Colonic mucosa (tissue), 4 donors: ENCODE measurements at places on chromosomes 11 and 22.

GRCh38 chr11:64396079-64396591 lies 37.2 kb downstream of the RPS6KA4 start:
- no peak for DNase-seq
- H3K27ac ChIP-seq: no peak overlapping the region
- no peaks in the 10 kb centered on the region for H3K4me1 ChIP-seq

DNA sequence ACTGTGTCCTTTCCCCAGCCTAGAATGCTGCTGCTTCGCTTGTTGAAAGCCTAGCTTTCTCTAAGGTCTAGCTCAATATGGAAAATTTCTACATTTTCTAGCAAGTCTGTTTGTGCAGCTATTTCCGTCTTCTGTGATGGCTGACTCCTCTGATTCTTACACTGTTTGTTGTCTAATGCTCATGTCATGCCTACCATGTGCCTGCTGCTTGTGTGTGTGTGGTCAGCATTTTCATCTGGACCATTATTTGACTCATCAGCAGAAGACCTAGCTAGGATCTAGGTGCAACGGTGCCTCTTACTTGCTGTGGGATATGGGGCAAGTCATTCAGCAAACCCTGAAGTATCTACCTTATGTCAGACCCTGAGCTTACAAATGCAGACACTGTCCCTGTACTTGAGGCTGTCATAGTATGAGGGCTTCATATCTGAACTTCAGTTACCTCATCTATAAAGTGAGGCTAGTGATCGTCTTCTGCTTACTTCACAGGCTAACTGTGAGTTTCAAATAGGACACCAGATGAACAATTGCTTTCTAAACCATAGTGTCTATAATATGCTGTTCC lies 86.5 kb upstream of the MYO18B start:
- H3K36me3 ChIP-seq: no peaks in the 10 kb centered on the region
- H3K4me3 ChIP-seq: no peak overlapping the region
- no peak for DNase-seq

GRCh38 chr22:45964926-45965527 lies 11.9 kb downstream of the WNT7B start:
- H3K4me1 ChIP-seq: no peaks in the 10 kb centered on the region
- no peak overlapping the region for H3K4me3 ChIP-seq
- no peaks in the 10 kb centered on the region for H3K36me3 ChIP-seq
- peaks cover 9% of the 10 kb centered on the region for H3K27me3 ChIP-seq

- H3K36me3 ChIP-seq: no peaks in the 10 kb centered on the region
- H3K4me1 ChIP-seq: peaks cover 36% of the 10 kb centered on the region
Observed at GRCh38 chr22:46071451-46072109, 78.7 kb upstream of the PPARA start.

DNA sequence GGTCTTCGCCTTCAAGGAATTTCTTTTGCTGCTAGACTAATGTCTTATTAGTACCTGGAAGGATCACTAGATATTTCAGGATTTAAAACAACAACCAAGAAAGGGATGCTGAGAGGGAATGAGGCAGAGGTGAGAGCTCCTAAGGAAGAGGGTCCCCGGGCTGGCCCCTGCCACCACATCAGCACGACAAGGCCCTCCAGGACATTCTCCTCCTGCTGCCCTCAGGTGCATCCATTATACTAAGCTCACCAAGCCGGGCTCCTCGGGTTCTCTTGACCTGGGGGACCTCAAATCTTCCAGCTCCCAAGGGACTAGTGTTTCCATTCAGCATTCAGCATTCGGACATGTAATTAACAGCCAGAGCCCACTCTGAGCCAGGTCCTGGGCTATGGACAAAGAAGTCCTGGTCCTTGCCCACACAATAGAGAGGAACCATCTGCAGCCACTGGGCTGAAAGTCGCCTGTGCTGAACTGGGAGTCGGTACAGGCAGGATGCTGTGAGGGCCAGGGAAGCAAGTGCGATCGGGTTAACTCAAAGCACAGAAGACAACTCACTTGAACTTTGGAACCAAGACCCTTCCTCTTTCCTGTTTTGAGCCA lies 29.4 kb upstream of the OAF start:
- H3K4me1 ChIP-seq: peaks cover 11% of the 10 kb centered on the region
- H3K27me3 ChIP-seq: no peaks in the 10 kb centered on the region
- H3K27ac ChIP-seq: no peak overlapping the region

DNA sequence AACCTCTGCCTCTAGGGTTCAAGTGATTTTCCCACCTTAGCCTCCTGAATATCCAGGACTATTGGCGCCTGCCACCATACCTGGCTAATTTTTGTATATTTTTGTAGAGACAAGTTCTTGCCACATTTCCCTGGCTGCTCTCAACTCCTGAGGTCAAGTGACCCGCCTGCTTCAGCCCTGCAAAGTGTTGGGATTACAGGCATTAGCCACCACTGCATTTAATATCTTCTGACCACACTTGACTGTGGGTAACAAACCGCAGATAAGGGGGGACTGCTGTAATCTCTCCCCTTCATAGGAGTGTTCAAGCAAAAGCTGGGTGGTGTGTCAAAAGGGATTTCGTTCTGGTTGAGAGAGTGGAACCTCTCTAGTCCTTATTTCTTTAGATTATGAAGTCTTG lies 53.4 kb downstream of the GRAMD1B start:
- no peaks in the 10 kb centered on the region for H3K27me3 ChIP-seq
- no peak overlapping the region for H3K27ac ChIP-seq
- no peak for DNase-seq
- no peaks in the 10 kb centered on the region for H3K36me3 ChIP-seq

DNA sequence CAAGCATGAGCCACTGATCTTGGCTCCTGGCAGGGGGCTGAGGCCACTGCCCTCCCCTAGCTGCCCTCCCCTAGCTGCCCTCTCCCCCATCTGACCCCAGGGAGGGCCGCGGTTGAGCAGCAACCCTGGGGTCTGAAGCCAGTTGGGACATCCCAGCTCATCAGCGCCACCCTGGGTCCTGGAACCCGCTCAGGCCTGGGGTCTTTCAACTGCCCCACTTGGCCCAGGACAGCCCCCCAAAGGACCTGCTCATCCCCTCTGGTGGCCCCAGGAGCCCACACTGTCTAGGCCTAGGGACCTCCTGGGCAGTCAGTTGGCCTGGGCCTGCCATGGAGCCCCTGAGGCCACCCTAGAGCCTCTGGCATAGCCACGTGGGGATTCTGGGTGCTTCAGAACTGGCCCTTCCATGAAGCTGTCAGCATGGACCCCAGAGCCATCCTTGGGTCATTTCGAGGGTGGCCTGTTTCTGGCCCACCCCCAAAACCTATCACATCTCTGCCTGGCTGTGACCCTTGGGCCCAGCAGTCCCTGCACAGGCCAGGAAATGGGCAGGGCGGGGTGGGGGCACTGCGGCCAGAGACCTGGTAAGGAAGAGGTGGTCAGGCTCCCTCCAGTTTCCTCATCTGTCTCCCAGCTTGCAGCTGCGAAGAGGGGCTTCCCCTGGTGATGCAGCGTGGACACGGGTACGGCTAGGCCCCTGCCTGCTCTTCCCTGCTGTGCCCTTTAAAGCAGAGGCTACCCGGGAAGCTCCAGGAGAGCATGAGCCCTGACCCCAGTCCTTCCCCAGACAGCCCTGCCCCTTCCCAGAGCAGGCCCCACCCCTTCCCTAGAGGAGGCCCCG lies 37.9 kb downstream of the MUC2 start:
- no peaks in the 10 kb centered on the region for H3K27me3 ChIP-seq
- no peak for DNase-seq
- H3K27ac ChIP-seq: no peak overlapping the region

GRCh38 chr22:22371031-22371541 lies 126.5 kb downstream of the VPREB1 start:
- no peak for DNase-seq
- no peaks in the 10 kb centered on the region for H3K4me1 ChIP-seq
- no peak overlapping the region for H3K4me3 ChIP-seq
- no peaks in the 10 kb centered on the region for H3K27me3 ChIP-seq
- H3K36me3 ChIP-seq: no peaks in the 10 kb centered on the region

DNA sequence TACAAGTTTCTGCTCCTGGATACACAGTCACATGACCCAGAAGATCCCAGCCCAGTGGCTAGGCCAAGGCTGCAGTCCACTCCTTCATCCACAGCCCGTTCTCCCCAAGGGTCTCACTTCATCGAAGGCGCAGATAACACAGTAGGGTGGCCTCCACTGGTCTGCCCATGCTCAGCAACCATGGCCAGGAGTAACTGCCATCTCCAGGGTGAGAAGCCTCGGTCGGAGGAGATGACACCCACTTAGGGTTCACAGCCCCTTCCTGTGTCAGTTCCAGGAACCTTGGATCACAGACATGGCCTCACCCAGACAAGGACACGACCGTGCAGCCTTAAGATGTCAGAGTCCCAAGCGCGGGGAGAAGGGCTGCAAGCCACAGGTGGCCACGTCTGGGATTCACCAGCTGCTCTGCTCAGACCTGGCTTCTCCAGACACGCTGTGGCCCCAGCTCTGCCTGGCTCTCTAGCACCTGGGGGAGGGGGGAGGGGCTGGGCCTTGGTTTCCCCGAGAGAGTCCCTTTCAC lies 2.6 kb downstream of the BET1L start:
- H3K27ac ChIP-seq: no peak overlapping the region
- peak; percentile 17 for DNase-seq
- H3K4me1 ChIP-seq: peaks cover 13% of the 10 kb centered on the region
- H3K4me3 ChIP-seq: no peak overlapping the region
- peaks cover 10% of the 10 kb centered on the region for H3K36me3 ChIP-seq
- no peaks in the 10 kb centered on the region for H3K27me3 ChIP-seq

DNA sequence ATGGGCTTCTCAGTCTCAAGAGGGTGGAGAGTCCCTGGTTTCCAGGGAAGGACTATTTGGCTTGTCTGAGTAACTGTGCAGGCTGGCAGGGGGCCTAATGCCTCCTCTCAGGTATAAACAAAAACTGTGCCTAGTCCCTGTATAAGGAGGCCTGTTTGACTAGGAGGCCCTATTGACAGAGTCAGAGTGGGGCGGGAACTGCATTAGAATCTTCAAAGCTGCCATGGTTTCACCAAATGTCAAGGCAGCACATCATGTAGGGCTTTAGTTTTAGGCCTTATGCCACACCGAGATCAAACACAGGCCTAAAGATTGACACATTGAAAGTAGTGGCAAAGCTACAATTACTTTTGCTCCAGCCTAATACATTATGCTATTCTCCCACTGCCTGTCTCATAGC lies 611.5 kb upstream of the B3GAT1 start:
- H3K36me3 ChIP-seq: no peaks in the 10 kb centered on the region
- no peak for DNase-seq

DNA sequence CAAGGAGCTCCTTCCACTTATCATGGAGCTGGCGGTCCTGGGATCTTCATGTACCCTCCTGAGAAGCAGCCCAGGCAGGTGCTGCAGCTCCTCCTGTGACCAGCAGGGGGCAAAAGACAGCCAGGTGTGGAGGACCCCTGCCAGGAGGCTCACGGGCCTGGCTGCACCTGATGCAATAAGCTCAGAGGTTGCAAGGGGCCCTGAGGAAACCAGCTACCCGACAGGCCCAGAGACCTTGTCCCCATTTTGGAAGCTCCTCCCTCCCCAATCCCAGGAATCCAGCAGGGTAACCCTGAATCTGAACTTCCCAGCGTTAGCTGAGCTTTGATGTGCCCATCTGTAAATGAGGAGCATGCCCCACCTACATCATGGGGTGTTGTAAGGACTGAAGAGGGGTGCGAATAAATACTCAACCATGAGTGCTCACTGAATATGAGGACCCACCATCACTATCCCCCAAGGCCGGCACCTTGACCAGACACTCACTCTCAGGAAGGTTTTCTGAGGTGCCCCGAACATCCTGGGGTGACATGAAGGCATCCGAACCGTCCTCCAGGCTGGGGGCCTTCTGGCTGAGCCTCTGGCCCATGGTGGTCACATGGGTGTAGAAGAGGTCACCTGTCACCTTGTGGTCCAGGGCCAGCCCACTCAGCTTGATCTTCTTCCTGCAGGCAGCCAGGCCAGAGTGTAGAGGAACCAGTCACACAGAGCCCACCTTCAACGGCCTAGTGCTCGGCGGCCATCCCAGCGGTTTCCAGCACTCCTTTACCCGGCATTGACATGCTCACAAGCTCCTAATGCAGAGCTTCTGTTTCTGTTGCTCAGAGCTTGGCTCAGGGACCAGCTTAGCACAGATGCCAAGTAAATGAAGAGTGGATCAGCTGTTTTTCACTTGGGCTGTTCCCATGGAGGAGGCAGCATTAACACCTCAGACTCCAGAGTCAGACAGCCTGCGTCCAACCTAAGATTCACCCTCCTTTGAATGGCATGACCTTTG lies 21.7 kb downstream of the SLC43A1 start:
- H3K27me3 ChIP-seq: no peaks in the 10 kb centered on the region
- H3K4me1 ChIP-seq: no peaks in the 10 kb centered on the region
- no peak overlapping the region for H3K27ac ChIP-seq
- peak; percentile 65 for DNase-seq
- no peaks in the 10 kb centered on the region for H3K36me3 ChIP-seq

- H3K4me3 ChIP-seq: no peak overlapping the region
- DNase-seq: no peak
- H3K27me3 ChIP-seq: no peaks in the 10 kb centered on the region
- no peaks in the 10 kb centered on the region for H3K36me3 ChIP-seq
- no peak overlapping the region for H3K27ac ChIP-seq
- H3K4me1 ChIP-seq: no peaks in the 10 kb centered on the region
Observed at GRCh38 chr11:64534950-64535349, 56.1 kb upstream of the SLC22A12 start.

- no peak overlapping the region for H3K27ac ChIP-seq
- no peak for DNase-seq
- H3K4me1 ChIP-seq: no peaks in the 10 kb centered on the region
Observed at GRCh38 chr11:35672608-35673007, 10.0 kb downstream of the TRIM44 start.

- no peaks in the 10 kb centered on the region for H3K36me3 ChIP-seq
- H3K27me3 ChIP-seq: peaks cover 3% of the 10 kb centered on the region
- peaks cover 12% of the 10 kb centered on the region for H3K4me1 ChIP-seq
- no peak overlapping the region for H3K27ac ChIP-seq
- H3K4me3 ChIP-seq: no peak overlapping the region
Observed at GRCh38 chr11:119741369-119742262, 12.6 kb upstream of the NECTIN1 start.

DNA sequence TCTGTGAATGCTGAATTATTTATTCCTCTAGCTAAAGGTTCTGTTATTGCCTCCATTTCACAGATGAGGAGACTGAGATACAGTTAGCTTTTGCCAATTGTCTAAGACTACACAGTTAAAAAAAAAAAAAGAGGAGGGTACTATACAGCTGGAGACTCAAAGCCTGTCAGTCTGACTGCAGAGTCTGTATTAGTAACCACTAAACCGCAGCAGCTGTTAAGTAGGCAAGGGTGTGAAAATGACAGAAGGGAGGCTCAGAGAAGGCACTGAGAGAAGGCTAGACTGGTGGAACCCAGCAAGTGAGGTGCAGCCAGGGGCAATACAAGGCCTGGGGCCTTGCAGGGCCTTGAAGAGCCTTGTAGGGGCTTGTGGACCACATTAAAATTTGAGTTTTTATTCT lies 181.2 kb downstream of the CSNK2A3 start:
- no peaks in the 10 kb centered on the region for H3K27me3 ChIP-seq
- no peak overlapping the region for H3K27ac ChIP-seq
- no peaks in the 10 kb centered on the region for H3K36me3 ChIP-seq
